ENCODE measurements at places on chromosomes 4 and X. TPM values are rescaled to one million over a fixed set of nuclear protein-coding genes. Genes with fewer than 3 reads are reported as not detected.

The UGT2B10 gene
- not detected for total RNA-seq

The GPR82 gene
- total RNA-seq, result not detected

The ETDA gene
- total RNA-seq, result not detected

The YY2 gene
- 0.87 TPM for total RNA-seq

The GALNTL6 gene
- not detected for total RNA-seq

The ABLIM2 gene
- total RNA-seq, result 1.6 TPM

The TMEM271 gene
- total RNA-seq, result not detected

The GBA3 gene
- total RNA-seq, result not detected

The MED28 gene
- total RNA-seq, result 60.0 TPM

The SPINK2 gene
- 4.4 TPM for total RNA-seq

The TASL gene
- total RNA-seq, result 0.31 TPM

The EREG gene
- 0.25 TPM for total RNA-seq

The ZNF157 gene
- total RNA-seq, result 0.43 TPM

The GJB1 gene
- not detected for total RNA-seq

The RAB41 gene
- not detected for total RNA-seq

The GAGE12F gene
- not detected for total RNA-seq

The PRRG3 gene
- not detected for total RNA-seq

The CXCL6 gene
- not detected for total RNA-seq

The GAB1 gene
- total RNA-seq, result 1.5 TPM

The PF4V1 gene
- total RNA-seq, result not detected

The KIAA1210 gene
- total RNA-seq, result not detected

The DGKK gene
- not detected for total RNA-seq

The KCND1 gene
- 1.2 TPM for total RNA-seq

The SLC26A1 gene
- total RNA-seq, result 0.35 TPM

The NEUROG2 gene
- total RNA-seq, result not detected

The AVPR2 gene
- not detected for total RNA-seq

The GC gene
- total RNA-seq, result not detected

The PCDH7 gene
- total RNA-seq, result not detected

The DDIT4L gene
- total RNA-seq, result not detected

The HOPX gene
- total RNA-seq, result 13.1 TPM

The PTCHD1 gene
- not detected for total RNA-seq

The MECP2 gene
- total RNA-seq, result 204 TPM

The GPAT3 gene
- total RNA-seq, result 3.0 TPM

The NAP1L2 gene
- total RNA-seq, result 2.6 TPM

The GNRHR gene
- not detected for total RNA-seq

The PLS3 gene
- total RNA-seq, result not detected

The DUSP9 gene
- not detected for total RNA-seq

The CT83 gene
- not detected for total RNA-seq

The CDKL2 gene
- 0.89 TPM for total RNA-seq

The FAM236D gene
- not detected for total RNA-seq

The FAM9C gene
- not detected for total RNA-seq

The ATP2B3 gene
- not detected for total RNA-seq

The EOLA1 gene
- 97.8 TPM for total RNA-seq

The MTNR1A gene
- total RNA-seq, result not detected

The SPIN4 gene
- total RNA-seq, result 1.0 TPM

The RADX gene
- total RNA-seq, result 9.1 TPM

The LRIT3 gene
- total RNA-seq, result not detected

The STPG2 gene
- not detected for total RNA-seq

Measured in CD8-positive, alpha-beta T cell (primary cell).